ENCODE measurements at places on chromosomes 7 and 10.

DNA sequence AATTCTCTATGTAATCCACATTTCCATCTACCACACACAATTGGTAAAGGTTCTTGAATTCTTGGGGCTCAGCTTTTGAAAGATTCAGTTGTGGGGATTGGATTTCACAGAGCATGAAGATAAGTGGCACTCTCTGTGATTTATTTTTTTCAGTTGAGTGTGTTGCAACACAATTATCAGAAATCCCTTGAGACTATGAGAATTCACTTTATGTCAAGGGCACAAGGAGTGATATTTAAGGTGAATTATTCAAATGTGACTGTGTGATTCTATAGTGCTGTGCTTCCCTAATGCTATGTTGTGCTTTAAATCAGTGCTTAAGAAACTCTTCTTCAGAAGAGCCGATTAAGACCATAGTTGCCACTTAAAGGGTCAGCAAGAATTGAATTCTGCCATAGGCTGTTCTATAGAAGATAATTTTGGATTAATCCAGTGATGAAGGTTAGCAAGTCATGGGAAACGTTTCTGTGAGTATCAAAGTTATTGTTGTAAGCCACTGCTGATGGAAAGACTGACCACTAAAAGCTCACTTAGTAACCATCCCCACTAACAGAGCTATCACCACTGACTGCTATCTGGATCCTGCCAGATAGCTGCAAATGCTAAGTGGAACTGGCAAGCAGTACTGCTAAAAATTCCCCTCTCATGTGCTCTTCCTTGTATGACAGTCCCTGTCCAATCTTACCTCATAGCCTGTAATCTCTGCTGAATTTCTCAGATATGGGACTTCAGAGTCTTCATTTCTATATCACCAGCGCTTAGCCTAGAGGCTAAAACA, 134.0 kb upstream of the SEMA3D start:
- no peak for DNase-seq

DNA sequence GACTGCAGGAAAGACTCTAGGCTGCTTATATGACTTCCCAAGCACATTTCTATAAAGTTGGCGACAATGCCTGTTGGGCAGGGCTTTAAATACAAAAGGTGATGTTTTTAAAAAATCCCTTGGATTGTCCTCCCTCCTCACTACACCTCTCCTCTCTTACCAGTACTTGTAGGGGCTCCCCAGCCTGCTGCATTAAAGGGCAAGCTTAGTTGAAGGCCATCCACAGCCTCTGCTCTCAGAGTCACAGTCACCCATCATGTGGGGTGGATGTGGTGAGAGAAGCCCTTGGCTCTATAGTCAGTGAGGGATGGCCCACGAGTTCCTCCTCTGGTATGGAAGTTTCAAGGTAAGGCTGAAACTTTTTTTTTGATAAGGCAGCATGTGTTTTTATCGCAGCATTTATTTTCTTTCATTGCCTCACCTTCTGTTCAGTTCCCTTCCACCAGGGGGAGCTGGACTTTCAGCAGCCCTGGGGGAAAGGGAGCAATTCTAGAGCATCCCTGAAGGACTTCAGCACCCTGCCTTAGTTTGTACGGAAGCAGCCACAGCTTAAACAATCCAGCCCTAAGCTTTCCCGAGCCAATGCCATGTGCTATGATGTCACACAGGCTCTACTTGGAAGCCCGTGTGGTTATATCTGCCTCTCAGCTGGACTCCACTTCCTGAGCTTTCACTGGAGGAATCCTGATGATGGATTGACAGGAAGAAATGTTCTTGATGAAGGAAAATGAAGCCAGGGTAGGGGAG, 131.9 kb downstream of the CALCR start:
- peak; percentile 62 for DNase-seq

DNA sequence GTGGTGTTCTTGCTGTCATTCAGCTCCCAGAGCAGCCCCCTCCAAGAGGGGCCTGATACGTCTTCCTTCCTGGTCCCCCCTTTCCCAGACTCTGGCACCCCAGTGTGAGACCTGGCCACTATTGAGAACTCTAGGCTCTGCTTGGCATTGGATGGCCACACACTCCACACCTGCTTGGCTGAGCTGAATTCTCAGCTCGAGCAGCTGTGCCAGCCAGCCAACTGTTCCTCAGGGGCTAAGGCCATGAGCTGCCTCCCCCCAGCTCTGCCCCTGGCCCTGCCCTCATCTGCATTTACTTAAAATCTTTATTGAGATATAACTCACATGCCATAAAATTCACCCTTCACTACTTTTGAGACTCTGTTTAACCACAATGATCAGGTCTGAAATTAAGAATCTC, 6.7 kb downstream of the TLL2 start:
- no peak for DNase-seq

DNA sequence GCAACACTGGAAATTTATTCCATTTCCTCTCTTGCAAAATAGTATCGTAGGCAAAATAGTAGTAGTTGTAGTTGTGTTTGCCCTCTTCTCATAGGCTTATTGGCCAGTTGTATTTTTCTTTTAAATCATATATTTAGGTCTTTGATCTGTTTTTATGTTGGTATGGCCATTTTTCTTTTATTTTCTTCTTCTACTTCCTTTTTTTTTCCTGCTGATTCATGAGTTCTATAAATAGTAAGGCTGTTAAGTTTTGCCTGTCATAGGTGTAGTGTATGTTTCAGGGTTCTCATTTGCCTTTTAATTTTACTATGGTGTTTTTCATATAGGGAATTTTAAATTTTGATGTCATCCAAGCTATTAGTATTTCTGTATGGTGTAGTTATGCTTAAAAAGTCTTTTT, 25.4 kb upstream of the MRC1 start:
- DNase-seq: no peak

DNA sequence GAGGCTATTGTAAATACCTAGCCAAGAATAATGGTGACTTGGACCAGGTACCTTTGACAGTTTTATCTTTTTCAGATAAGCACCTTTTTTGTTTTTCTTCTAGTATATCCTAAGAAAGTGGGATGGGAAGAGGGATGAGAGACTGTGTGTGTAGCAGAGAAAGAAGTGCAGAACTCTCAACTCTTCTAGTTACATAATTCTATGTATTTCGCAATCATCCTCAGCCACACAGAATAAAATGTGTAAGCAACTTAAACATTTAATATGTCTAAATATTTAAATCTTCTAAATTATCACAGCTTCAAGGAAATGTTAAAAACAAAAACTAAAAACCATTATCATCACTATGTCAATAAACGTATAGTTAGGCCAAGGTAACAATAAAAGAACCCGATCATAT, 42.6 kb upstream of the GSAP start:
- DNase-seq: no peak

- DNase-seq: no peak
Measured at GRCh38 chr7:117666031-117666430, 186.2 kb downstream of the CFTR start.

- no peak for DNase-seq
Measured at GRCh38 chr7:148116195-148116594, 474.4 kb upstream of the C7orf33 start.

GRCh38 chr7:148953676-148954075, 69.6 kb upstream of the EZH2 start:
- no peak for DNase-seq

DNA sequence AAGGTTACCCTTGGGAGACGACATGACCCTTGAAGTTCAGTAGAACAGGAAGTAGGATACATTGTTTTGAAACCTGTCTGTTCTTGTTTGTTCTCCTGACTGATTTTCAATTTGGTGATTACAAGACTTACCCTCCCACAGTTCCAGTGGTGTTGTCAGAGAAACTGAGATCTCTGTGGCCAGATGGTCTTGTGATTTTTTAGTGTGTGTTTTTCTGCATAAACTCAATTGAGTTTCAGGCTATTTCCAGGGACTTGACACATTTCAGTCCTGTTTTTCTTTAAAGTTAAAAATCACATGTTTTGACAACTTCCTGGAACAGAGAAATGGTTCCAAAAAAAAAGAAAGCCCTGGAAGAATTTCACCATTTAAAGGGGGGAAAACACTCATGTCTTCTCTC, 22.3 kb downstream of the PIK3CG start:
- DNase-seq: no peak

- DNase-seq: no peak
Measured at GRCh38 chr10:10826125-10826524, 191.5 kb upstream of the CELF2 start.

DNA sequence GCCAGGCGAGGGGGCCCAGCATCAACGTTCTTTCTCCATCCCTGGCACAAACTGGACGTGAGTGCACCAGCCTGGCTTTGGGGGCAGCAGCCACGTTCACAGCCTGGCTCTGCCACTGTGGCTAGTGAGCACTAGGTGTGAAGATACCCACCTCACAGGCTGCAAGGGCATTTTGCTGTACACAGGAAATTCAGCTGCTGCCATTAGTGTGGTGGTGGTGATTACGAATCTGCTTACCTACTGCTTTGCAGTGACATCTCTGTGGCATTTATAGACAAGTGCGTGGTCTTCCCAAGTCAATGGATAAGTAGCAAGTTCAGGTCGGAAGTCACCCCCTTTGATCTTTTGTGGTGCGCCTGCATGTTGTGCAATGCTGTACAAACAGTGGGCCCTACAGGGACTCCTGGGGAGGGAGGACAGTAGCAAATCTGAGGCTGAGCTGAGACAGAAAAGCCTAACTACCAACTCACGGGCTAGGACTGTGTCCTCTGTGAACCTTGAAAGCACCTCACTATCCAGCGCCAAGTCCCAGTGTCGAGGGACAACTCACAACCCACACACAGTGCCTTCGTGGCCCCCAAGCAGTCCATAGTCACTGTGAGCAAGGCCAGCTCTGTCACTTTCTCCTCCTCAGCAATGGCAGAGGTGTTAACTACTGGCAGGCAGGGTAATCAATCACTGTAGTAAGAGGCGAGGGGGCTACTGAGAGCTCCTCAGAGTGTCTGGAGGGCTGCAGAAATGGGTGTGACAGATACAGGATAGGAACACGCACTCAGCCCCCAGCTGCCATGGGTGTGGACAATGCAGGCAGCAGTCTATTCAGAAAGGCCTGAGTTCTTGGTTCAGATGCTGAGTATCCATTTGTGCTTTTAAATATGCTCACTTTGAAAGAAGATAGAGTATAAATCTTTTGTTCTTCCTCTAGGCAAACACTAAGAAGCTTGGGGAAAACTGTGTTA, 17.0 kb upstream of the MMP21 start:
- no peak for DNase-seq

DNA sequence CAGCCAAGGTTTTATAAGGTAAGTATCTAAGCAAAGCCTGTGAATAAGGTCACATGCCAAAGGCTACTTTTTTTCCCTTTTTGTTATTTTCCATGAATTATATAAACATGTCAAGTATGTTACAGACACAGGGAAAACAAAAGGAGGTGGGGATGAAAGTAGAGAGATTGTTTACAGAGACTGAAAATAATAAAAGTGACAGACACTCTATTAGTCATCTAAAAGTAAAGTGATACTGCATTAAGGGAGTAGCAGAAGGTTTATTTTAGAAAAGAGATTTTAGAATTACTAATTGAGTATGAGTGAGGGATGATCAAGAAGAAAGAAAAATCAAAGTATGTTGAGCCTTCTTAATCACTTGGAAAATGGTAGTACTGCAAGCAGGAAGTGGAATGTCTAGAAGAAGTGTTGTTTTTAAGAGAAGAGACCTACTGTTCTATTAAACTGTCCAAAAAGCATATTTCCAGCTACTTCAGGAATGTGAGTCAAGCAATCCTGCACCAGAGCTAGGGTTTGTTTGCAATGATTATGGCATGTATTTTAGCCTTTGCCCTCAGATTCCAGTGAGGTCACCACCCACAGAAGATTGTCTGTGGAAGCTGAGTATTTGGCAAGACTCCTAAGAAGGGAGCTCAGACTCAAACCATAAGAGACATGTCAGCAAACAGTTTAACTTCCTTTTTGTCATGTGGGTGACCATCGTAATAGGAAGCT, 177.9 kb upstream of the PLXDC2 start:
- no peak for DNase-seq

- DNase-seq: peak; percentile 83
Measured at GRCh38 chr7:156612930-156613329, 27.6 kb upstream of the RNF32 start.

GRCh38 chr10:74822521-74823089, 3.8 kb upstream of the KAT6B start:
- no peak for DNase-seq

GRCh38 chr10:121309164-121309563, 289.1 kb downstream of the FGFR2 start:
- DNase-seq: no peak

DNA sequence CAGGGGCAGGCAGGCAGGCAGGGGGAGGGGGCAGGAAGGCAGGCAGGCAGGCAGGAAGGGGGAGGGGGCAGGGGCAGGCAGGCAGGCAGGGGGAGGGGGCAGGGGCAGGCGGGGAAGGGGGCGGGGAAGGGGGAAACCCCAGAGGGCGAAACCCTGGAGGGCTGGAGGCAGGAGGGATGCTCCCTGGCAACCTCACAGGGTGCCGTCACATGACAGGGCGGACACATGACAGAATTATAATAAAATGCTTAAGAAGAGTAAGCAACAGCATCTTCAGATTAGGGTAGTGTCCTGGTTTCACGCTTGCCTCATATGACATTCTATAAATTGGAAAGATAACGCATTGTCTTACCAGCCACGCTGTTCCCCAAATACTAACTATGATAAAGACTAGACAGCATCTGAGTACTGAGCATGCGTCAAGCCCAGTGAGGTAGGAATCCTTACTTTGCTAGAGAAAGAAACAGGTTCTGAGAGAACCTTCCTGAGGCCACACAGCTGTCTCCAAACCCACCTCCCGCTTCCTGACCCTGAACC, 131.6 kb downstream of the DIP2C start:
- DNase-seq: no peak

- peak; percentile 45 for DNase-seq
Measured at GRCh38 chr7:33807779-33808482, 97.4 kb upstream of the BMPER start.

GRCh38 chr7:148473703-148474480, 116.7 kb upstream of the C7orf33 start:
- DNase-seq: no peak

GRCh38 chr10:79425074-79425532, 20.3 kb downstream of the ZCCHC24 start:
- DNase-seq: no peak

DNA sequence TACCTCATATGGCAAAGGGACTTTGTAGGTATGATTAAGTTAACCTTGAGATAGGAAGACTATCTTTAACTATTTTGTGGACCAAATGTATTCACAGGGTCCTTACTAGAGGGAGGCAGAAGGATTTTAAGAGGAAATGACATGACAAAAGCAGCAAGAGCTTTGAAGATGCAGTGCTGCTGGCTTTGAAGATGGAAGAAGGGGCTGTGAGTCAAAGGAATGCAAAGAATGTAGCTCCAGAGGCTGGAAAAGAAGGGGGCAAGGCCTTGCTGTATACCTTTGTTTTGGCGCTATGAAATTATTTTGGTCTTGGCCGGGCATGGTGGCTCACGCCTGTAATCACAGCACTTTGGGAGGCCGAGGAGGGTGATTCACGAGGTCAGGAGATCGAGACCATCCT, 3.2 kb upstream of the NRBF2 start:
- no peak for DNase-seq

- peak; percentile 43 for DNase-seq
Measured at GRCh38 chr7:101018271-101019167, 1.4 kb upstream of the MUC17 start.

DNA sequence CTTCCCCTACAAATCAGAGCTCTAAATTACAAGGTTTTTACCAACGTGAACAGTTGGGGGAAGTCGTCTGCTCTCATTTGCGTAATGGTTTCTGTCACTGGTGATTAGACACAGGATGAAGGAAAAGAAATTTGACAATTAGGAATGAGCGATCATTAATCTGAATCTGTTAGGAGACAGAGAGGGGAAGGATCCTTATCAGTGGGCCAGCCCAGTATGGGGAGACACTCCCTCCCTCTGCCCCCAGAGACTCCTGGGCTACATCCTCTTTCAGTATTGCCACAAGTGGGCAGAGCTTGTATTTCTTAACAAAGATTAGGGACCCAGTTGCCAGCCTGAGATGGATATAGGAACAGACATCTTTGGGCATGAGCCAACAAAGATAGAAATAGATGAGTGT, 15.5 kb downstream of the HIF1AN start:
- DNase-seq: no peak
